ENCODE measurements at places on chromosomes 16 and 17.
A peak's percentile ranks its signal among the peaks of the same experiment; 100 is the strongest.

- no peak for DNase-seq
Observed at GRCh38 chr17:35447499-35447898, 1.1 kb downstream of the SLFN13 start.

- DNase-seq: no peak
Observed at GRCh38 chr17:33697557-33697956, 404.5 kb upstream of the ASIC2 start.

DNA sequence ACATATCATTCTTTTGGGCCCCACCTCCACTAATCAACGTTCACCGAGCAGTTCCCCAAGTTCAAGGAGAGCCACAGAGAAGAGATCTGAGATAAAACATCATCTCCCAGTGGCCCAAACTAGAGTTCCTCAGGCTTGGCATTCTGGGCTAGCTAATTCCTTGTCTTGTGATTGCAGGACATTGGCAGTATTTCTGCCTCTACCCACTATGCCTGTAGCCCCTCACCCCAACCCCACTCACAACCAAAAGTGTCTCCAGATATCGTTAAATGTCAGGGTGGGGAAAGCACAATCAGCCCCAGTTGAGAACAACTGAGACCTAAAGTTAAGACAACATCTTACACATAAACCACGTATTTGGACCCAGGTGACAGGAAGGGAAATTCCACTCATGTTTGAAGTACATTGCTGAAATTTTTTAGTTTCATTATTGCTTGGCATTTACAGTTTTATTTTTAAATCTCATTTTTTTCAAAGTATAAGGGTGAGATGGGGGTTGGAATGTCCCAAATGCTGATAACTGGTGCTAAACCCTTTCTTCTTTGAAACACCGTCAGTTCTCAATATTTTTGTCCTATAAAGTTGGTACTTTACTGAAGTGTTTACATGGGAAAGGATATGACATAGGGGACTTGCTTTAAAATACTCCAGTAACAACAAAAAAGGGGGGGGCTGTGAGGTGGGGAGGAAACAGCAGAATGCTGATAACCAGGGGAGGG lies 13.6 kb downstream of the ZC3H7A start:
- DNase-seq: no peak

- no peak for DNase-seq
Observed at GRCh38 chr16:31221357-31222160, 4.6 kb upstream of the PYDC1 start.

DNA sequence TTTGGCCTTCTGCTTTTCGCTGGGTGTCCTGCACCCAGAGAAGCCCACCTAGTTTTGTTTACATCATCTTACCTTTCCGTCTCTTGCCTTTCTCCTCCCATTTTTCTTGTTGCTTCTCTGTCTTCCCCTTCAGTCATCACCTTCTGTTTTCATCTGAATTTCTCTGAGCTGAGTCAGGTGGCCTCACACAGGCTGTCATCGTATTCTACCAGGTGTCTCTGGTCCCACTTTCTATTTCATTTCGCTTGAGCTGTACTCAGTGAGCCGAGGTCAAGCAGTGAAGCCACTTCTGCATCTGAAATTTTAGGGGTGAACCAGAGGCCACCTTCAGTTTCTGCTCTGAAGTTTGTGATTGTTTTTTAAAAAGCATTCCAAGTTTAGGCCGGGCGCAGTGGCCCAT lies 9.7 kb downstream of the CRAMP1 start:
- DNase-seq: no peak

GRCh38 chr16:84794186-84794585 lies 25.6 kb upstream of the CRISPLD2 start:
- DNase-seq: no peak

DNA sequence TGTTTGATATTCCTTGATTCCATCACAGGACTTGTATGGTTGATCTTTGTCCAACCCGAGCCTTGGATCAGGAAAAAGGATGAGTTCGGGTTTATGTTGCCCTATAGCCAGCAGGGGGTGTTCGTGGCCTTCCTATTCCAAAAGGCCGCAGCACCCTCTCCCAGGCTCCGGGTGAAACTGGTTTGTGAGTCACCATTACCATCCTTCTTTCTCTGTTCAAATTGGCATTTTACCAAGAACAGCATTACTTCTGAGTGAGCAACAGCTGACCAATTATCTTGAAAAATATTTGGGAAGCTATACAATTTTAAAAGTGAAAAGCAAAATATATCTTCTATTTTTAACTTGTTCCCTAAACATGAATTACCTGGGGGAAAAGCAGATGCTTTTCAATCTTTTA lies 24.3 kb upstream of the KRT20 start:
- peak; percentile 53 for DNase-seq

- DNase-seq: no peak
Observed at GRCh38 chr16:26005336-26005735, 313.6 kb downstream of the HS3ST4 start.

DNA sequence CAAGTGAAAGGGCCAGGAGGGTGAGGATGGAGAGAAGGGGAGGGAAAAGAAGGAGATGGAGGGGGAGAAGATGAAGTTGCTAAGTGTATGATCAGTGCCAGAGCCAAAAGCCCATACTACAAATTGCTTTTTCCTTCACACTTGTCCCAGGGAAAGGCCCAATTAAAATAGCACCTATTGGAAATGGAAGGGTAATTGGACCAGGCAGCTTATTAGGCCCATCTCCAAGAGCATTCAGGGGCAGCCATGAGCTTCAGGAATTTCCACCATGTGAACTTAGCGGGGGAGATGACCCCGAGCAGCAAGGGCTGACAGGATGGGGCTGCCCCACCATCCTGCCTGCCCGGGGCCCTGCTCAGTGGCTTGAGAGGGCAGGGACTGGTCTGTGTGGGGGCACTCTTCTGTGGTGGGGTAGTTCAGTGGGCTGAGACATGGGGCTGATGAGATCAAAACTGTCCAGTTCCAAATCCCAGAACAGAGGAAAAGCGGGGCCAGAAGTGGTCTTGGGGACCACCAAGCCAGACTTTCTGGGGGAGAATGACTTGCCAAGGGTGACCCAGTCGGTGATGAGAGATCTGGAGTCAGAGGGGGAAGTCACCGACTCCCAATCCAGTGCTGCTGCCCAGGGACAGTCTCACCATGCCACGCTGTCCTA lies 27.5 kb downstream of the GOSR2 start:
- DNase-seq: no peak

DNA sequence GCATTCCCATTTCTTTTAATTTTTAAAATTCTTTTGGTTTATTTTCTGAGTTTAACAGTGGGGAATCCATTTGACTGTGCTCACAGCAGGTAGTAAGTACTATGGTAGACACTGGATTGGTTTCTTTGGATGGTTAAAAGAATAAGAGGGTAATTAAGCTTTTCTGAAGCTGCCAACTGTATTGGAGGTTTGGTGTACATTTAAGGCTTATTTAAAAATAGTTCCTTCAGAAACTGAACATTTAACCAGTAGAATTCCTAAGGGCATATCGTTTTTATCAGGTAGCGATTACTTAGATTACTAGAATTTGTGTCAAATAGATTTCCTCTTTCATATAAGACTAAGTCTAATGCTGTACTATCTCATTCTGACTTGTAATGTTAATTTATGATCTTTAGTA lies 162.4 kb downstream of the PPM1E start:
- DNase-seq: no peak

- DNase-seq: peak; percentile 66
Observed at GRCh38 chr17:38703742-38704605, 1.1 kb upstream of the MLLT6 start.

DNA sequence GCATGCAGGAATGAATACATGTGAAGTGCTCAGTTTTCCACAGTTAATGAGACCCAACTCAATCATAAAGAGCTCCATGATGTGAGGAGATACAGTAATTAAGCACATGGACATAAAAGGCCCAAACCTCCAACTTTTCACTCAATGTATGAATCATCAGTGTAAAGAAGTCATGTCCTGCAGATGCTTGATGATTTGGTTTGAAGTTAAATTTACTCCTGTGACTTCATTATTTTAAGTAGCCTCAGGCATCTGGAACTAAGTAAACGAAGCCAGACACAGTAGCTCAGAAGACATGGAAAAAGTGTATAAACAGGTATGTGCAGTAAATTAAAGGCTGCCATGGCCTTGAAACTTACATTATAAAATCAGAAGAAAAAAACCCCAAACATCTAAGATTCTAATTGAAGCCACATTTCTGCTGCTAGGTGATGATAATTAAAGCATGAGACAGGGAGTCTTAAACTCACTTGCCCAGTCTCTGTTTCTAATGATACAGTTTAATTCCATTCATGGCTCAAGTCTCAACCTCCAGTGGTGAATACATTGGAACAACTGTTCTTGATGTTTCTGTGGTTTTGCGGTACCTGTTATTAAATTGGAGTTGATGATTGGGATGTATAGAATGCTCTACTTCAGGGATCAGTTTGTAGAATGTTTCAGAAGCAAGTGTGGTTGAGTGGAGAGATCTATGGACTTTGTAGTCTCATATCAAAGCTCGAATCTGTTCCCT lies 28.9 kb upstream of the CCL2 start:
- DNase-seq: no peak

DNA sequence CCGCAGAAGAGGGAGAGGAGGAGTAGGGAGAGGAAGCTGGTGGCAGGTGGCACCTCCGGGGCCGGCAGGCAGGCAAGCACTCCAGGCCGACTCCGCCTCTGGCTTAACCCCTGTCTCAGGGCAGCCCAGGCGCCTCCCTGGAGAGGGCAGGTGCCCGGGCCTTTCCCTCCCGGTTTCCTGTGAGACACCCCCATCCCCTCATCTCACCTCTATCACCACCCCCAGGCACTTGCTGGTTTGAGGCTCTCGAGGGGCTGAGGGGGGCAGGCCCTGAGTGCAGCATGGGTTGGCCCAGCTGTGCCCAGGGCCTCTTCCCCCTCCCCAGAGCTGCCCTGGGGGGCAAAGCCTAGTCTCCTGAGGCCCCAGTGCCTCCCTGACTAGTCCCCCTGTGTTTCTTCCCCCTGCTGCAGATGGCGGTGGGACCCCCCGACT lies 6.0 kb downstream of the DOC2A start:
- no peak for DNase-seq

GRCh38 chr16:87491522-87492290 lies 1.1 kb downstream of the ZCCHC14 start:
- no peak for DNase-seq

- no peak for DNase-seq
Observed at GRCh38 chr17:76104140-76104895, 731 bp upstream of the EXOC7 start.

DNA sequence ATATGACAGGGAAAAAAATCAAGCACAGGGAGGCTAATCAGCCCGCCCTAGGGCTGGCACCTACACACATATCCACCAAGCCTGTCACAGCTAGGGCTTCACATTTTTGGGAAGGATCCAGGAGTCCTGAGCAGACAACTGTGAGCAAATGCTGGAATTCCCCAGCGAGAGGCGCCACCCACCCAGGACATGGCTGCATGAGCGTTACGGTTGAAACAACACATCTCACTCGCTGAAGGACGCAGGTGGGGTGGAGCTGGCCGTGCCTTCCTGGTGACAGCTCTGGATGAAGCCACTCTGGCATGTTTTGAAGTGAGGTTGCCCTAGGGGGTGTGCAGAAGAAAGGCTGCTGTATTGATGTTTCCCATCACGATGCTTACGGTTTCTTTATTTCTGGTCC lies 315.1 kb upstream of the EEF2KMT start:
- DNase-seq: no peak

- DNase-seq: no peak
Observed at GRCh38 chr17:57670769-57671569, 74.1 kb downstream of the CCDC182 start.

GRCh38 chr16:57950382-57950781 lies 20.5 kb downstream of the CNGB1 start:
- no peak for DNase-seq

- no peak for DNase-seq
Observed at GRCh38 chr17:35162755-35163154, 15.1 kb downstream of the UNC45B start.

GRCh38 chr16:23362460-23363317 lies 60.6 kb downstream of the SCNN1B start:
- DNase-seq: no peak

GRCh38 chr17:30340801-30341356 lies 7.0 kb upstream of the TMIGD1 start:
- no peak for DNase-seq

- no peak for DNase-seq
Observed at GRCh38 chr17:69567130-69567529, 152.6 kb downstream of the MAP2K6 start.

DNA sequence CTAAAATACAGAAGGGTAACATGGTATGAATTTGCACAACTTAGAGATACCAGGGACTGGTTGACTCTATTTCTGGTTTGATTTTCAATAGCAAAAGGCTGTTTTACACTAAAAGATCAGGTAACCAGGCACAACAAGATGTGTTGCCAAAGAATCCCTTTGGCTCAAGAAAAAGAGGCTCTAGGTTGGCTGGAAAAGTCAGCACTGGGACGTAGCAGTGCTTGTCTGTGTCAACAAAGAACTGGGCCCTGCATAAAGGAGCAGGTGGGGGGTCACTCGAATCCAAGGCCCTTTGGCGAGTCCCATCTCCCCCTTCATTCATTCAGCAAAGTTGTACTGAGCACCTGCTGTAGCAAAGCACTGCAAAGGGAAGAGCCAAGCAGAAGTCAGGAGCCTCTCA lies 18.4 kb downstream of the SDR42E1 start:
- DNase-seq: no peak

DNA sequence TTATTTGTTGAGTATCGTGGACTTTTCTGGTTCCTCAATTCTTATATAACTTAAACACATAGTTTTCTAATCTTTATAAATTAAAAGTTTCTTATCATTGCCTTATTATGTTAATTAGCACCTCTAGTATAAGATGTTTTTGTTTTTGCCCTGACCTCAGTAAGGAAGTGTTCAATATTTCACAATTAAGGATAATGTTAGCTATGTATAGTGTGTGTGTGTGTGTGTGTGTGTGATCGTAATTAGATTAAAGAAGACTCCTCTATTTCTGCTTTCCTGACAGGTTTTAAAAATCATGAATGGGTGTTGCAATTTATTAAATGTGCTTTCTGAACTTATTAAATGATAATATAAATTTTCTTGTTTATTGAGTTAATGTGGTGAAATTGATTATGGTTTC lies 12.0 kb downstream of the IL21R start:
- no peak for DNase-seq

DNA sequence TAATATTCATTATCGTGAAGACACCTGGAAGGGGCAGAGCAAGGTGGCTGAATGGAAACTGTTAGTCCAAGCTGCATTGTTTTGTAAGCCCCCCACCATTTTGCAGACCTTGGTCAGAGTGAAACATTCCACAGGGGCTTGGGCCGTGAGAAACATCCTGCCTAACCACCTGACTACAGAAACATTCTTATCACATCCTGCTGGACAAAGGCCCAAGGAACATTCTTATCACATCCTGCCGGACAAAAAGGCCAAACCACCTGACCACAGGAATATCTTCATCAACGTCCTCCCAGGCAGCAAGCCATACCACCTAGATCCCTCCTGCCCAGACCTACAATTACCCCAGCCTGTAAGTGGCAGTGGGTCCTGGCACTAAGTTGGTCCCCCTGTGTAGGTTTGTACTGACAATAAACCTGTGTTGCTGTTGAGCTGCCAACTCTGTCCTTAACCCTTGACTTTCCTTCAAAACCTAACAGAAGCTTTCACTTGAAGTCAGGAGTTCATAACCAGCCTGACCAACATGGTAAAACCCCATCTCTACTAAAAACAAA lies 19.6 kb downstream of the ATF7IP2 start:
- no peak for DNase-seq

- DNase-seq: no peak
Observed at GRCh38 chr17:54937018-54937417, 31.4 kb downstream of the COX11 start.
